ENCODE measurements at places on chromosomes 12 and 14.

GRCh38 chr14:31788340-31788739 lies 227.1 kb downstream of the NUBPL start:
- no peak for DNase-seq

- no peak for DNase-seq
These were observed 42.1 kb upstream of the MTERF2 start for GRCh38 chr12:107029081-107029480.

GRCh38 chr14:68395604-68396003 lies 397.3 kb downstream of the ZFP36L1 start:
- peak; percentile 98 for DNase-seq

DNA sequence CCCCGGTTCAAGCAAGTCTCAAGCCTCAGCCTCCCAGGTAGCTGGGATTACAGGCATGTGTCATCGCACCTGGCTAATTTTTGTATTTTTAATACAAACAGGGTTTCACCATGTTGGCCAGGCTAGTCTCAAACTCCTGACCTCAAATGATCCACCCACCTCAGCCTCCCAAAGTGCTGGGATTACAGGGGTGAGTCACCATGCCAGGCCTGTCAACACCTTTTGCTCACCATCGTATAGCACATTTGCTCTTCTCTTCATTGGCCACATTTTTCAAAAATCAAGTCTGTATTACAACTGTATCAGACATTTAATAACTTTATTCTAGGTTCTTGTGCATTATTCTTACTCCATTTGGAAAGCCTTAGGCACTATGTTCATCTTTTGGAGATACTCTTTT lies 50.3 kb downstream of the BCAT1 start:
- peak; percentile 69 for DNase-seq

DNA sequence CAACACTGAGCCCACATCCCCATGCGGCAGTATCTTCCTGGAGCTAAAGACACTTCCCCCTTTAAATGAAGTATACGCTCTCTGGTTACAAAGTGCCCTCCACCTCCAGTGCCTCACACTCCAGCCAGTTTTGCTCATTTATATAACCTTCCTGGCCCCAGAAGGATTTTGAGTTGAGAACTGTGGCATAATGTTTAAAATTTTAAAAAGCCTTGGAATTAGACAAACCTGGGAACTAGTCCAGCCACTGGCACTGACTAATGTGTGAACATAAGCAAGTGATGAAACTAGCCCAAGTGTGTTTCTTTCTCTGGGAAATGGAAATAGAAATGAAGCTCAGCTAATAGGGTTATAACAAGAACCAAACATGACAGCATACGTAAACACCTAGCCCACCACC lies 723.7 kb upstream of the USP15 start:
- no peak for DNase-seq

GRCh38 chr14:63893701-63894458 lies 41.1 kb downstream of the SYNE2 start:
- peak; percentile 93 for DNase-seq

GRCh38 chr14:21070083-21070609 lies at the start of gene ARHGEF40:
Gene ARHGEF40, plus strand, starts transcription at chr14:21070304. Its CDS starts 93 bp downstream, at chr14:21070397.
- no peak for DNase-seq

GRCh38 chr14:91893007-91893406 lies 25.7 kb upstream of the TC2N start:
- no peak for DNase-seq

DNA sequence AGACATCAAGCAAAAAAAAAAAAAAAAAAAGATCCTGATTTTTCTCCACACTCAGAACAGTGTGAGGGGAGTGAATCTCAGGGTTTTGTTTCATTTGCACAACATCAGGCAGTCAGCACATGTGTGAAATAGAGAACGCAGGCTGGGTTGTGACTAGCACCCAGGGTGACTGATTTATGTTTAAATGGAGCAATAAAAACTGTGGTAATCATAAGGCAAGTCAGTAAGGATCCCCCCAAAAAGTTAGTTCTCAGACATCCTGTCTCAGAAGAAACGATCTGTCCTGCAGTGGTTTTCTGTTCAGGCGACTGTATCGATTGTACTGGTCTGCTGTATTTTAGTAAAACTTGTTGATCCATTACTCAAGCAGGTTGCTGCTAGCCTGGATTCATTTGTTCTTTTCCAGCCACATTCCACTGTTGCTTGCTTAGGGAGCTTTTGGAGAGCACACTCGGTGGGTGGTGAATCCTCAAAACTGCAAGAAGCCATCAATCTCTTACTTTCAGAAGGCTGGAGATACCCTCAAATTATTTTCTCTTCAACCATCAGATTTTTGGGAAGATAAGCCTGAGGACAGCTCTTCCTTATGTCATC lies 107.1 kb downstream of the DACT1 start:
- no peak for DNase-seq

DNA sequence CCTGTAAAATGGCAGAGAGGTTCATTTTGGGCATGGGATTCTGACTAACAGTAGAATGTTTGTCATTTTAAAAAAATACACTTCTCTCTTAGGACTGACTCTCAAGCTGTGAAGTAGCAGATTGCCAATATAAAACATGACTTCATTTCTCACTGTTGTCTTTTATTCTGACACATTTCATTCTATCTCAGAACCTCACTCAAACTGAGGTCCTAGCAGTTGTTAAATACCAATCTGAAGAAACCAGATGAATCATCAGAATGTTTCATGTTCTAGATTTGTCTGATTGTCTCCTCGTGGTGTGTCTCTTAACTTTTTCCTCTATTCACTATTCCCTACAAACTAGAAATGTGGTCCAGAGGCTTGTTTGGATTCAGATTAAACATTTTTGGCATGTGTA lies 276.5 kb upstream of the NPAS3 start:
- peak; percentile 56 for DNase-seq

GRCh38 chr12:1173781-1174617 lies 183.0 kb downstream of the ERC1 start:
- DNase-seq: no peak

- no peak for DNase-seq
These were observed 183.8 kb downstream of the CCDC59 start for GRCh38 chr12:82174383-82174782.

- peak; percentile 31 for DNase-seq
These were observed 1891.5 kb upstream of the SEL1L start for GRCh38 chr14:83425138-83425537.

DNA sequence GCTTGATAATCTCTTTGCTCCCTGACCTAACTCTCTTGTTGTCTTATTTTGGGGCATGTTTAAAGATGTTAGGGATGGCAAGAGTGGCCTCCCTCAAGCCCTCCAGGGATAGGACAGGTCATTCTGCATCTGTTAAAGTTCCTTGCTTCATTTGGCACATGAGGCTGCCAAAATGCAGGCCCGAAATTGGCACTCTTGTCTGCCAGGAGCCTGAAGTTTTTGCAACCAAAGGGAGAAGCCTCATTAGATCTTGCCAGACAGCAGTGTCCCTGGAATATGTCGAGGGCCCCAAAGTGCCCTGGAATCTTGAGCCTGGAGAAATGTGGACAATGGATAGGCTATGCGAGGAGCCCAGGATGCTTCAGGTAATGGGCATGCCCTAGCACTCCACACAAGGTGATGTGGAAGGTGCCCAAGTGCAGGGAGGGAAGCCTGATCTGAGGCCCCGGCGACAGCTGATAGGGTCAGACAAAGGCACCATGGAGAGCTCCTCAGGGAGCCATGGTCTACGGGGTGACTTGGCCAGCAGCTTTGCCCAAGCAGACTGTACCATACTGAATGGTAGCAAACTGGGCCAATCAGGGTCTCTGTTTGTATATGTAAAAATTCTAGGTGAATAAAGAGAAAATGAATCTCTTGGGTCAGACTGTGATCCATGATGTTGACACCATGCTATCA lies 173.0 kb upstream of the WSCD2 start:
- DNase-seq: no peak

GRCh38 chr14:72311116-72311515 lies 378.9 kb downstream of the RGS6 start:
- DNase-seq: no peak

DNA sequence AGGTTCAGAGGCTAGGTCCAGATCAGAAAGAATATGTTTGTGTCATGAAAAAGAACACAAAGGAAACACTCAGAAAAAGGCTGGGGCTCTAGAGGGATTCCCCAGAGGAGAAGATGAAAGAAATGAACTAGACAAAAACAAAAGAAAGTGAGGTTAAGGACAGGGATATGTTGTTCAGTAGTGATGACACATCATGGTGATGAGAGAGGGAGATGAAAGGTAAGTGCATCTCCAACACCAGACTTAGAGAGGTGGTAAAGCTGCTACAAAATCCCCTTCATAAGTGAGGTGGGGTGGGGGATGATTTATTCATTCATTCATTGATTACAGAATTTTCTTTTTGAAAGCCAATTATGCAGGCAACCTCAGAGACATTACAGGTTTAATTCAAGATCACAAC lies 19.6 kb upstream of the SLC8A3 start:
- DNase-seq: no peak

DNA sequence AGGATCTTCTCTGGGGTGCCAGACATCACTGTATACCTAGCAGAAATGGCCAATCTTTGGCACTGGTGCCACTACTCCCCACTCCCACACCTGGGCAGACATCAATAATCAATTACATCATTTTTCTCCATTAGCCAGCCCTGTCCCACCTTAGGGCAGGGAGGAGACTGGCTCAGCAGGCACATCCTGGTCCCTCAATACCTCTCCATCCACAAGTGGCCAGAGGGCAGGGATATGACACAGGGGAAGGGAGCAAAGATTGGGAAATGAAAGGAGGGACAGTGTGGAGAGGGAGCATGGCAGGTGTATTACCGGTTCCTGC lies 10.2 kb downstream of the RAPGEF3 start:
- DNase-seq: no peak

DNA sequence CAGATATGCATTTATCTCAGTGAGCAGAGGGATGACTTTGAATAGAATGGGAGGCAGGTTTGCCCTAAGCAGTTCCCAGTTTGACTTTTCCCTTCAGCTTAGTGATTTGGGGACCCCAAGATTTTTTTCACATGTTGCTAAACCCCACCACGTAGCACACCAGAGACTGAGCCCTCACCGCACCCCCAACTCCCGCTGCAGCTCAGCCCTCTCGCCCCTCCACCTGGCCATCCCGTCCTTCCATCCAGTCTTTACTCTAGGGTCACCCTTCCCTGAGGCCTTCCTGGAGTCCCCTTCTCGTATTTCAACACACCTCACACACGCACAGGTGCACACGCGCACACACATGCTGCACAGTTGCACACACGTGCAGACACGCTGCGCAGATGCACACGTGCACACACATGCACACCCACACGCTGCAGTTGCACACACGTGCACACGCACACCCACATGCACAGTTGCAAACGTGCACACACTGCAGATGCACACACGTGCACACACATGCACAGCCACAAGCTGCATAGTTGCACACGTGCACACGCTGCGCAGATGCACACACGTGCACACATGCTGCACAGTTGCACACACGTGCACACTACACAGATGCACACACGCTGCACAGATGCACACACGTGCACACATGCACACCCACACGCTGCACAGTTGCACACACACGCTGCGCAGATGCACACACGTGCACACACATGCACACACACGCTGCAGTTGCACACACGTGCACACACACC lies 30.0 kb downstream of the HSP90AA1 start:
- DNase-seq: no peak

- DNase-seq: peak; percentile 60
These were observed 1.8 kb downstream of the ELK3 start for GRCh38 chr12:96195845-96196451.

GRCh38 chr12:452667-453210 lies 7.0 kb upstream of the B4GALNT3 start:
- no peak for DNase-seq

- DNase-seq: peak; percentile 59
These were observed 5.1 kb upstream of the TNFAIP2 start for GRCh38 chr14:103118018-103118662.

DNA sequence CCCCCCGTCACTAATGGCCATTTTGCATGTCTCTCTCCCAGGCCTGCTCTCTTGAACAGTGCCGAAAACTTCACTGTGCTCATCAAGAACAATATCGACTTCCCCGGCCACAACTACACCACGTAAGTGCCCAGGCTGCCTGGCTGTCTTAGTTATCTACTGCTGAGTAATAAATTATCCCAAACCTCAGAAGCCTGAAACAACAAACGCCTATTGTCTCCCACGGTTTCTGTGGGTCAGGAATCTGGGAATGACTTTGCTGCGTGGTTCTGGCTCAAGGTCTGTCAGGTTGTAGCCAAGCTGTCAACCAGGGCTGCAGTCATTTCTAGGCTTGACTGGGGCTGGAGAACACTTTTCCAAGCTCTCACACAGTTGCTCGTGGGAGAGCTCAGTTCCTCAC lies 32.6 kb downstream of the P2RX7 start:
- no peak for DNase-seq

- no peak for DNase-seq
These were observed 5.5 kb downstream of the AMN start for GRCh38 chr14:102927878-102928411.

GRCh38 chr12:121145221-121145620 lies 12.5 kb downstream of the P2RX7 start:
- peak; percentile 28 for DNase-seq

DNA sequence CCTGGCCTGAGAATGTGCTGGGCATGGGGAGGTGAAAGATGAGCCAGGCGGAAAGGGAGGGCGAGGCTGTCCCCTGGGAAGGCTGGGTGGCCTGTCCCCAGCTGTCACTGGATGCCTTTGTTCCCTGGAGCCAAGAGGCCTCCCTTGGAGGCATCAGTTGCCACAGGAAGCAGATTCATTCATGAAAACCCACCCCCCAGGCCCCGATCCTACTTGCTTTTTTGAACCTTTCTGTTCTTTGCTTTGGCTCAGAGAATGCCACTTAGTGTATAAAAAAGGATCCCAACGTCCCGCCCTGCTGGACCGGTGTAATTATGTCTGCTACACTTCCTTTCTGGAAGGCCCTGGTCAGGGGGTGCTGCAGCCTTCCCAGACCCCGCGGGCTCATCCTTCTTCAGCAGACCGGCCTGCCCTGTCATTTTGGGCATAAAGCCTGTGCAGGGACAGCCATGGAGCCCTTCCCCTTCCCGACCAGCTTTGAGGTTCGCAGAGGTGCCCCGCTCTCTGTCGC lies 220.2 kb downstream of the SLC41A2 start:
- no peak for DNase-seq

- no peak for DNase-seq
These were observed 20.5 kb upstream of the GPR132 start for GRCh38 chr14:105085766-105086165.

DNA sequence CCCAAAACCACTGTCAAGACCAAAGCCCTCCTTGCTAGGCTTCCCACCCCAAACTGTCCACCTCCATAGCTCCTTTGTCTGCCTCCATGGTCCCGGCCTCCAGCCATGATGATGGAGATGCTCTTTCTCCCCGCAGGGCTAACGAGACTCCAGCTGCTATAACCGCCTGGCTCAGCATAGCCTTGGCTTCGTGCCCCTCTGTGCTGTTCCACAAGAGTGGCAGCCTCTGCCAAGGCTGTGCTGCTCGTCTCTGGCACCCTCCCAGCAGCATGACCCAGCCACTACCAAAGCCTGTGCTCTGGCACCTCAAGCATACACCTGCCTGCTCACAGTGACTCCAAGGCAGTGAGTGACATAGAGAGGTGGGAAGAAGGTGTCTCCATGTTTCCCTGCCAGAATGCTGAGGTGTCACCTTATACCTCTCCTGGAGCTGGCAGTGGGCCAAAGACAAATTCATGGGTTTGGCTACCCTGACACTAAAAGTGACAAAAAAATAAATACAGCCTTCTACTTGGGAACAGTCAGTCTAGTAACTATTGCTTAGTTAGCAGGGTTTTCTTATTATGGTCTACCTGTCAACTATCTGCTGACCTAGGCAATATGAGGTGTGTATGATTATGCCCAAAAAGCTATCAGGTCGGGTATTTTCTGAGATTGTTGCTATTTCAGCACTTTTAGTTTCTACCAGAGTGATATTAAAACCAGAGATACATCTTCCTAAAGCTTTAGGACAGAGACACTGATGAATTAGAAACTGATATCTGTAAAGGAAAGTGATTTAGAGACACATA lies 16.1 kb upstream of the KRT73 start:
- no peak for DNase-seq

GRCh38 chr12:32098112-32098511 lies 8.5 kb upstream of the BICD1 start:
- DNase-seq: no peak
